Ammon's horn (tissue), 1 donor: ENCODE measurements at places on chromosomes 4 and X.

DNA sequence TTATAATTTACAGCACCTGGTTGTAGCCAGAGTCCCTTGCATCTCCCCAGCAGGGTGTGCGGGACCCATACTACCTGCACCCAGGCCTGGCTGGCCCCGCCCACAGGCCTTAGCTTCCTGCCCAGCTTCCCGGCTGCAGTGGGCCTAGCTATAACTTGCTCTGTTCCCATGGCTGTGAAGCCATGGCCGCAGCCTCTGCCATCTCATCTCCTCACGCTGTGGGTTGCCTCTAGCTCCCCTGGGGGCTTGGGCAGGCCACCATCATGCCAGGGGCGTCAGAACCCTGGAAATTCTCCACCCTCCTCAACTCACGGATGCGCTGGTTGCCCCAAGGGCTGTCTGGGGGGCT, 26.1 kb upstream of the SORBS2 start:
- DNase-seq = no peak

DNA sequence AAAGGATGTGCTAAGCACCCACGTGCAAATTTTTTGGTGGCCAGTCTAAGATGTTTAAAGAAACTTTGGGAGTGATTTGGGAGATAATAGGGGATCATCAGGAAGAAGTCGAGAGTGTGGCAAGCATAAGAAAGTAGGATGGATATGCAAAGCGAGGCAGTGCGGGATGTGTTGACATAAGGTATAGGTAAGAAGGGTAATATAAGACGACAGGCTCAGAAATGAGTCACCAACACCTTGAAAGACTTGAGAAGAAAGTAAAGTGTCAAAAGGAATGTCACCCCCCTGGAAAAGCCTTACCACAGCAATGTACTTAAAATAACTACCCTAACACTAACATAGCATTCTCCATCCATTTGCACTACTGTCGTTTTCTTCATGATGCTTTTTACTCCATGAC, 69.8 kb upstream of the BMP2K start:
- no peak for DNase-seq

DNA sequence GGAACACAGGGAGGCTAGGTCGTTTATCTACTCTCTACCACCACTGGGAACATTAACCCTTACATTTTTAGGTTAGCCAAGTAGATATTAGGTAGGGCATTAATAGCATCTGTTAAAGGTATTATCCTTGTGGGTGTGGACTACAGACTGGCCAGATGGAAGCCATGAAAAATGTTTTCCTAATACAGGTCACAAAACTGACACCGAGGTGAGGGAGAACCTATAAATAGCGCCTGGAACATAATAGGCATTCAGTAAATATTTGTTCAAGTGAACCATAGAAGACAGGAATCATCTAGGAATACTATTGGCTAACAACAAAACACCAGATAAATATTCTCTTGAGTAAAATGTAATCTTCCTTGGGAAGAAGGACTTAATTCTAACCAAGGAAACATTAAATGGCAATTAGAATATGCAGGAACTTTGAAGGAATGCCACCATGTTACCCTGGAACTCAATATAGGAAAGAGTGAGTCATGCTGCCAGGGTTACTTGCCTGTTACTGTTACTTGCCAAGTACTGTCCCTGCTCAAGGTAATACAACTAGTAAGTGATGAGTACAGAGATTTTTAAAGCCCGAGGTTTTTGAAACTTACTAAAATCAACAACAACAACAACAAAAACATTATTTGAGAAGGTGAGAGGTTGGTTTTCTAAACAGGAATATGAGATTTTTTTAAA, 79.0 kb downstream of the SOX3 start:
- no peak for DNase-seq

DNA sequence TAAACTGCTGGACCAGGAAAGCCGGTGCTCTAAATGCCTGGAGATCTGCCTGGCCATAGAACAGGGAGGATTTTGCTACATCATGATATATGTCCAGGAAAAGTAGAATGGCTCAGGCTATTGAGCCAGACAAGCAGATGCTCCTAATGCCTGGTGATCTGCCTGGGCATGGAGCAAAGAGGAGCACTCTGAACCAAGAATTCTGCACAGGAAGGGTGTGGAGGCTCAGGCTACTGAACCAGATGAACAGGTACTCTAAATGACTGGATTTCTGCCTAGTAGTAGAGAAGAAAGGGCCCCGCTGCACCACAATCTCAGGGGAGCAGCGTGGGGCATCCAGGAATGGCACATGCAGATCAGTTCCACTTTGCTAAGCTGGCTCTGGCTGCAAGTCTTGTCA, 607.9 kb downstream of the ANKRD50 start:
- no peak for DNase-seq

- DNase-seq = no peak
Measured at GRCh38 chrX:151081016-151081415, 95.4 kb upstream of the GPR50 start.

- no peak for DNase-seq
Measured at GRCh38 chrX:67787196-67787595, 243.4 kb downstream of the AR start.

DNA sequence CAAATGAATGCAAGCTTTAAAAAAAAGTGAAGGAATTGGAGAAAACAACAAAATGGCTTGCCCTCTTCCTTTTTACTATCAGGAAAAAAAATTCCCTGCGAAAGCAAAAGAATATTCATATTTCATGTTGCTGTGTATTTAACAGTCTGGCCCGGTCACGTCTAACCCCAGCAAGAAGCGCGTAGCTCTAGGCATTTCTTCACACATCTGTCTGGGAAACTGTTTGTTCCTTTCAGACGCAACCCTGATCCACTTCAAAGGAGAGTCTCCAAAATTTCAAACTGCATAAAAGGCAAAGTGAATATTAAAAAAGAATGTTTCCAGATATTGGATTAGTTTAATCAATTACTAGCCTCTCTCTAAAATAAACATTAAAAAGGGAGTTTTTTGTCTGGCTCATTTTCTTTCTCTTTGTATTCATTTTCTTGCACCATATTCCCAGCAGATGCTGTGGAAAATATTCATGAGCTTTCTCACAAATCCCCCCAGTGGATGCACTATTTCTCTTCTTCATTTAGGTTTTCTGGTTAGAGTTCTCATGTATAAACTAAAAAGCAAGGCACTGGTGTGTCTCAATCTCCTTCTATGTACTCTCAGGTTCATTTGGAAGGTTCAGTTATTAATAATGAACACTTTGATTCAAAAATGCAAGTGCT, 145.3 kb downstream of the MID1 start:
- DNase-seq = no peak

DNA sequence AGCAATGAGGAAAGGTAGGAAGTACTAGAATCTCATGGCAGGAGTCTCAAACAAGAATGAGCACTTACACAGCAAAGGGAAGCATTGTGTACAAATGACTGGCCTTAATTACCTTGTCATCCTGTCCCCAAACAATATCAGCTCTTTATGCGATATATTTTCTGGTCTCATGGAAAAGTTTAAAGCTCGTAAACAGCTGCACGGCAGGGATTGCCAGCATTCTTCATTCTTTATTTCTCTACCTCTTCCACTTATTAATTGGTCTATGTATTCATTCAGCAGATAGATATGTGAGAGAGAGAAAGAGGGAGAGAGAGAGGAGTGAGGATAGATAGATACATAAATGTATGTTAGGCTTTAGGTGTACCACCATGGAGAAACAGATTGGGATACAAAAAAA, 155.8 kb upstream of the FAT4 start:
- no peak for DNase-seq

GRCh38 chr4:184441461-184442313, 32.7 kb downstream of the IRF2 start:
- DNase-seq = peak; percentile 67

GRCh38 chrX:13489454-13489853, 79.9 kb upstream of the EGFL6 start:
- no peak for DNase-seq

- DNase-seq = no peak
Measured at GRCh38 chr4:91284480-91284879, 1019.3 kb upstream of the GRID2 start.

DNA sequence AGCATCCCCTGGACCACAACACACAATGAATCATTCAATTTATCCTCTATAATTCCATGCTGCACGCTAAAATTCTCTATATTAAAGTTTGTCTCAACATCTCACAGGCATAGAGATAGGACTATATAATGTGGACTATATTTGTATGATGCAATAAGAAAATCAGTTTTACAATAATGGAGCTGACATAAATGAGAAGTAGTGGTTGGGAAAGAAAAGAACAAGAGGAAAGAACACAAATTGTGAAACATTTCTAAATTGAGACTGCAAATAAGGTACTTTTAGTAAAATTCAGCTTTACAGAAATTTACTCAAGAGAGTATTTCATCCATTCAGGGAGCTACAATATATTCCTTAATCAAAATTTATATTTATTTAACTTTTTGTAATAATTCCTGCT, 120.4 kb downstream of the ARAP2 start:
- no peak for DNase-seq

DNA sequence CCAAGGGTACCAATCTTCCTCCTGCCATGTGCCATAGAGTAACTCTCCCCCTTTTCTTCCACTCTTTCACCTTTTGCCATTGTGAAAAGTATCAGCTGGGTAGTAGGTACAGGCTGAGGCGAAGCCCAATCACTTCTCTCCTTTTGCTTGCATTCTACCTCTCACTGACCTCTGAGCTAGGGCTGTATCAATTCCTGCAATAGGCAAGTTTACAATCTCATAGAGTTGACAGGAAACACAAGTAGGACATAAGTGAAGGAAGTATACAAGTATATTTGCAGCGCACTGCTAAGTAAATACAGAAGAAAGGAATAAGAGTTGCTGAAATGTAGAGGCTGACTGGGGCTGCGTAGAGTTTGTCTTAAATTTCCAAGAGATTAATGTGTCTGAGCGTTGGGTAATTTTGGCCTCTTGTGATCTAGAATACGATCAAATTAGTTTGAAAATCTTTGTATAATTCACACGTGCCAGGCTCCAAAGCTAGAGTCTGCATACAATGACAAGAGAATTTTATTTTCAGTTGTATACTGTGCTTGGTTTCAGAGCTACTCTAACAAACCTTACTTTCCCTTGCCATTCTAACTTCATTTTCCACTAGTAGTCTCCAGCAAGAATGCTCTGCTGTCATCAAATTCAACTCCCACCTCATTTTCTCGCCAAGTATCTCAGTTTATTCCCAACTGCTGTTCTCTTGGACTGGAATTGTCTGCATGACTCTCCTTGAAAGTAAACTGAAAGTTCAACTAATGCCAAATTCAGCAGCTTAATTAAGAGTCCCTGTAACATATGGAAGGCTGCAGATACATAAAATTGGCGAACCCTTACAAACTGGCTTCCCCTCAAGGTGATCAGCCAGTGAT, 90.3 kb downstream of the ATP11C start:
- DNase-seq = no peak

DNA sequence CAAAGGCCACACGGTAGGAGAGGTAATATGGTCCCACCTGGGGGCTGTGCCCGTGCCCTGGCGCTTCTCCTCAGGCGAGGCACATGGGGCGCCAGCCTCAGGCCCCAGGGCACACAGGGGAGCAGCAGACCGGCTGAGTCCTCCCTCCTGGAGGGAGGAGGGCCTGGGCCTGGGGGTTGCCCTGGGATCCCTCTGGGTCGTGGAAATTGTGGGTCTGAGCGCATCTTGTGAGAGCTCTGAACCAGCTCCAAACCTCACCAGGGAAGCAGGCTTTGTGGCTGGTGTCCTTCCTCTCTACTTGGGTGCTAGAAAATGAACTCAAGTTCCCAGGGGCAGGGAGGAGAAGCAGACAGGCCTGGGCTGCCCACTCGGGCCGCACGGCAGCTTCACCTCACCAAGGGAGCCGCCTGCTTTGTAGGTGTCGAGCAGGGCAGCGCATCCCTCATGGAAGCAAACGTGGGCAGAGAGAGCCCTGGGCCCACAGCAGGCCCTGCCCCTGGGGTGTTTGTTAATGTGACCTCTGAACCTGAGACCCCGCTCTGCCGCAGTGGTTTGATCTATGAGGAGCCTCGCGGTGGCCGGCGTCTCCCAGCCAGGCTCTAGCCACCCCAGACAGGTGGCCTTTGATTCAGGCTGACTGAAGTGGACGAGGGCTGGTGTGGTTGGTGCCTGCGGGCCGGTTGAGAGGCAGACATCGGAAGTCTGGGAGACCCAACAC, 10.8 kb downstream of the HTRA3 start:
- DNase-seq = no peak

DNA sequence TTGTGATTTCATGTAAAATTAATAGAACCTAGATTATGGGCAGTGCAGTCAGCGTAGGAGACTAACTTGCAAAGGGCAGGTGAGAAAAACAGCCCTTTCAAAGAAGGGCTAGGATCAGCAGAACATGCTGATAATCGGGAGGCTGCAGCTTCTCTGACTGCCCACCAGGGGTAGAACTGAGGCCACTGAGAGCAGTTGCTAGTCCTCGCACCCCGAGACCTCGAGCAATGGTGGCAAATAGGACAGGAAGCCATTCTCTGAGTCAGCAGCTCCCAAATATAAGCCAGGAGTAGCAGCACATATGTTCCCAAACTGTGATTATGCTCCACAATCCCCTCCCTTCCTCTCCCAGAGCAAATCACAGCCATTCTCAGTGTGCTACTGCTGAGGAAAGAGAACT, 186.5 kb downstream of the MSL3 start:
- DNase-seq = peak; percentile 13

DNA sequence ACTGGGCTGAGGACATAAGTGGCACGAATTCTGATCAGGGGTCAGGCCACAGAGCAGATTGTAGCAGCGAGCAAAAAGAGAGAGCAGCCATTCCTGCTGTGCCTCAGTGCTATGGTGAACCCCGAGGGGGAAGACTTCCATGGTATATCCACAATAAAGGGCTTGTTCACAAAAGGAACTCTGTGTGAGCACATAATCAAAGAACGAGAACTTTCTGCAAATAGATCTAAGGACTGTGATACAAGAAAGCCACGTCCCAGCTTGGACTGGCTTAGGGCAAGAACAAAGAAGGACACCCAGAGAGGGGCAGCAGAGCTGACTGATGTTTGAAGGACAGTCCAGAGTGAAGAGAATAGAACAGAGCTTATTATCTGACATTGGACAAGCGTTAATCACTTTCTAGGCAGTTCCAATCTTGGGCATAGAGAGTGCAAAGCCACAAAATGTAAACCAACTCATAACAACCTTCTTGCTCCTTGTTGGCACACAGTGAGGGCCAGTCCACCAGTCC, 24.0 kb downstream of the PPEF2 start:
- no peak for DNase-seq

- no peak for DNase-seq
Measured at GRCh38 chr4:94032754-94033153, 174.9 kb upstream of the SMARCAD1 start.

DNA sequence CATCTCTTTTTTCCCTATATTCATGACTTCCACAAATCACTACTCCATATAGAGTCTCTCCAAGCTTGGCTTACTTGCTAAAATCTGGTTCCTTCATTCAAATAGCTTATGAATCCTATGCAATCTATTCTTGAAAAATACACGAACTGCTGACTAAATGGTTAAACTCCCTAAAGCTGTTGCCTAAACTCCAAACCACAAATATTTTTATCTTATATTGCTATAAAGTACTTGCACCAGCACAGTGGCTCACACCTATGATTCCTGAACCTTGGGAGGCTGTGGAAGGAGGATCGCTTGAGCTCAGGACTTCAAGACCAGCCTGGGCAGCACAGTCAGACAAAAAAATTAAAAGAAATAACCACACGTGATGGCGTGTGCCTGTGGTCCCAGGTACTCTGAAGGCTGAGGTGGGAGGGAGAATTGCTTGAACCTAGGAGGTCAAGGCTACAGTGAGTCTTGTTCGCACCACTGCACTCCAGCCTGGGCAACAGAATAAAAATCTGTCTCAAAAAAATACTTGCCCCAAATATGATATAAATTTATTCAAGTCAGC, 2.2 kb downstream of the FBXO8 start:
- DNase-seq = no peak

- no peak for DNase-seq
Measured at GRCh38 chr4:161160718-161161117, 1003.1 kb downstream of the FSTL5 start.
